ENCODE measurements at places on chromosomes 1 and 21.

DNA sequence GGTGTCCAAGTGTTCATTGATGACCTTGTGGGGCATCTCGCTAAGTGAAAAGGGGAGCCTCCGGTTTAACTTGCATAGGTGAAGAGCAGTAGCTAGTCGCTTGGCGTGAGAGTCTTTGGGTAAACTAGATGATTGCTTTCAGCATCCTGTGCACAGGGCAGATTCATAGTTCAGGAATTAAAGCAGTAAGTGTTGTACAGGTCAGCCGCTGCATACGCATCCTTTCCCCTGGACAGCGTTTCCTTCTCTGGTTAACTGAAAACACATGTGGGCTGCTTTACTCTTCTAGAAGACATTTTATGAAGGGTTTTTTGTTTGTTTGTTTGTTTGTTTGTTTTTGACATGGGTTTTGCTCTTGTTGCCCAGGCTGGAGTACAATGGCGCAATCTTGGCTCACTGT lies 12.1 kb downstream of the NDUFV3 start:
- DNase-seq = no peak

DNA sequence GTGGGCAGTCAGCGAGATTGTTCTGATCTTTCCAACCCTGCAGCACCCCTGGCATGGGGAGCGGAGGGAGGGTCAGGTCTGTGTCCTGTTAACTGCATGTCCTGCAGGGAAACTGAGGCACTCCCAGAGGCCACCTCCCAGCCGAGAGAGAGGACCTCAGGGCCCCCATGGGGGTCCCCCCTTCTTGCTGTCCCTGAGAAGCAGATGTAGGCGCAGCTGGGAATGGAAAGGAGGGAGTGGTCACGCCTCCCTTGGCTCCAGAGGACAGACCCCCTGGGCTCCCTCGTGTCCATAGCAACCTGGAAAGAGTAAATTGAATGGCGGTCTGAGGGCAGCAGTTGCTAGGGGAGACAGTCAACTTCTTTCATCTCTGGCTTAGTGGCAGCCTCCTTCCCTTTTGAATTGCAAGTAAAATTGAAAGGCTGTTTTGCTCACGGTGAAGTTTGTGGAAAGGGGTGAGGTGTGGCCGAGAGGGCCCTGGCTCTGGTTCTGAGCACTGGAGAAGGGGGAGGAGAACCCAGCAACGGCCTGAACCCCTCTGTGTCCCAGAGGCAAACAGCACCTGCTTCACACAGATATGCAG lies 4.9 kb downstream of the CROCC start:
- peak; percentile 64 for DNase-seq

GRCh38 chr21:28899220-28899619 lies 93.5 kb downstream of the LTN1 start:
- DNase-seq = no peak

DNA sequence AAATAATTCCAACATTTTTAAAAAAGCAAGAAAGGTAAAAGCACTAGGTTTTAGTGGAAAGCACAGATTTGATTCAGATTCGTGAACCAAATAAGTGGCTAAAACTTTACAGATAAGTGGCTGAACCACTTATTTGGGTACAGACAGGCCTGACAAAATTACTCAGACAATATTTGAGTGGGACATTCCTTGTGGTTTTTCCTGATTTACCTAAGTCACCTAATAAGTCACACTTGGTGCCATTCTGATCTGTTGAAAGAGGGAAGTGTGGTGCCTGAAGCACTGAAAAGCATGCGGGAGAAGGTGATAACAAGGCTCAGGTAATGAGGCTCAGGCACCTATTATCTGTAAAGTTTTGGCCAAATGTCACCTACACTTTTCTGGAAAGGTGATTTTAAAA lies 81.6 kb upstream of the CD55 start:
- DNase-seq = no peak

DNA sequence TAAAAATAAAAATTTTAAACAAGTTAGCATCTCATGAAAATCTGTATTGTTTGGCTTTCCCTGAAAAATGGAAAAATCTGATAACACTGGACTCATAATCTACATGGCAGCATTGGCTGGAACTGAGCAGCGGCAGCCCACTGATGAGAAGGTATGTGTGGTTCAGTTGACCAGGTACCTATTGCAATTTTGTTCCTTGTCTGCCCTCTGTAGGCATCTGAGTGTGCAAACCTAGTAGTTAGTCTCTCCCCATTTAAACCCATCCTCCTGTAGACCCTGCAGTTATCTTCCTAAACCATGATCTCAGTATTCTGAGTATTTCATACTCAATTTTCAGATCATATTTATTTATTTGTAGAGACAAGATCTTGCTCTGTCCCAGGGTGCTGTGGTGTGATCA lies 59.4 kb upstream of the SERBP1 start:
- DNase-seq = no peak

- no peak for DNase-seq
Observed at GRCh38 chr1:184365699-184366098, 21.1 kb upstream of the C1orf21 start.

GRCh38 chr1:9326596-9326995 lies 33.9 kb downstream of the SPSB1 start:
- DNase-seq = no peak

- no peak for DNase-seq
Observed at GRCh38 chr1:151846062-151846568, 6.5 kb upstream of the C2CD4D start.

GRCh38 chr1:44481701-44482100 lies 76.6 kb downstream of the RNF220 start:
- DNase-seq = no peak

GRCh38 chr1:114554577-114554976 lies 26.8 kb downstream of the BCAS2 start:
- DNase-seq = no peak

DNA sequence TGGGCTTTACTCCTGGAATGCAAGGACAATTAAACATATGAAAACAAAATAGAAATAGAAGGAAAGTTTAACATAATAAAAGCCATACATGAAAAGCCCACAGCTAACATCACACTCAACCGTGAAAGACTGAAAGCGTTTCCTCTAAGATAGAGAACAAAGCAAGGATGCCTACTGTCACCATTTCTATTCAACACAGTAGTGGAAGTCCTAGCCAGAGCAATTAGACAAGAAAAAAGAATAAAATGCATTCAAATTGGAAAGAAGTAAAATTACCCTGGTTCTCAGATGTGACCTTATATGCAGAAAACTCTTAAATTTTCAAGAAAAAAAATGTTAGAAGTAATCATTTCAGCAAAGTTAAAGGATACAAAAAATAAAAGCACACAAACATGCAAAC lies 34.0 kb downstream of the ZNF644 start:
- DNase-seq = no peak

DNA sequence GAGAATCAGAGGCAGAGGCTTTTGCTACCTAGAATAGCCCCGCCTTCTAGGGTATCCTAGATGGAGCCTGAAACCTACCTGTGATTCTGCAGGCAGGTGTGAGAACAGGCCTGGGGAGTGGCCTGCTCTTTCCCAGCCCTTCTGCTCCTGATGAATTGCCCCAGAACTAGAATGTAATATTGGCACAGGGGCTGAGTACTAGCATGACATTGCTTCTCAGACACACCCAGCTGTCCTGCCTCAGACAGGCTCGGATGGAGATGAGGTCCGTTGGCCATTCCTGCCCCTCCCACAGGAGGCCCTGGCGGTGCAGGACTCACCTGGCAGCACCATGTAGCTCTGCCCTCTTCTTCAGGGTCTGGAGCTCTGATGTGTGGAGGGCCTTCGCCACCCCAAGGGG lies 237.6 kb downstream of the GRIK3 start:
- no peak for DNase-seq

DNA sequence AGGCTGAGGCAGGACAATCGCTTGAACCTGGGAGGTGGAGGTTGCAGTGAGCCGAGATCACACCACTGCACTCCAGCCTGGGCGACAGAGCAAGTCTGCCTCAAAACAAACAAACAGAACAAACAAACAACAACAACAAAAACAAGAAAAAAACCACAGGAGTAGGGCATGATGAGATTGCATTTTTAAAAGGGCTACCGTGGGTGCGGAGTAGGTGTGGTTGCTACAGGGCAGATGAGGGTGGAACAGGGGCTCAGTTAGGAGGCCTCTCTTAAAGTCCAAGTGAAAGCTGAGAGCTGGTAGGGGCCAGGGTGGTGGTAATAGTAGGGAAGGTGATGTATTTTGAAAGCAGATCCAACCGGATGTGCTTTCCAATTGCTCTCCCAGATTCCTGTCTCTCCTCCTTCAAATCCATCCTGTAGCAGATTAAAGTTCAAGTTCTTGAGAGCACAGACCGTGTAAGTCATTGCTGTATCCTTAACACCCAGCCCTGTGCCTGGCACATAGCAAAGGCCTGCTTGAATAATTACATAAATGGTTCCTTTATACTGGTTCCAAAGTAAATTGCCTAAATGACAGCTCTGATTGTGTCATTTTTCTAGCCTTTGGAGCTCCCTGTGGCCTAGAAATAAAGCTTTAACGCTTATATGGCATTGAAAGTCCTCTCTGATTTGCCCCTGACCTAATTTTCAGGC lies 4.2 kb upstream of the LINGO4 start:
- no peak for DNase-seq

DNA sequence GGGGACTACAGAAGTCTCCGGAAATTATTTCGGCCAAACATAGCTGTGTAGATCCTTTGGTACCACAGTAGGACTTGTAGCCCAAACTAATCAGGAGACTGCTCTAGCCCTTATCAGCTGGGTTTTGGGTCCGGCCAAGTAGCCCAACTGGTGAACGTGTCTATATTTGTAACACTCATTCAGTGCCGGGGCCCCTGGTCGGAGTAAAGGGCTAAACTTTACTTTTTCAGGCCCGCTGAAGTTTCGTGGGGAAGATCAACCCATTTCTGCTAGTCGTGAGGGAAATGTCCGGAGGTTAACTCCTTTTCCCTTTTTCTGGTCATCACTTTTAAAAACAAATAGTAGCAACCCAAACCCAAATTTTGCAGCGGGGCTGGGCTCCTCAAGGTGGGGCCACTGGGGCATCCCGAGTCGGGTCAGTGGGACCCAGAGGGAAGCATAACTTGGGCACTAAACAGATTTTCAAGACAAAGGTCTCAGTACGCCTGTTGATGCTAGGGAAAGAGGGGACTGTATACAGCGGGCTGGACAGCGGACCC lies 1.7 kb downstream of the LHX9 start:
- no peak for DNase-seq
